IPS DF 19.7 (cell line): ENCODE measurements at places on chromosomes 13 and 19.
A peak's percentile ranks its signal among the peaks of the same experiment; 100 is the strongest.

DNA sequence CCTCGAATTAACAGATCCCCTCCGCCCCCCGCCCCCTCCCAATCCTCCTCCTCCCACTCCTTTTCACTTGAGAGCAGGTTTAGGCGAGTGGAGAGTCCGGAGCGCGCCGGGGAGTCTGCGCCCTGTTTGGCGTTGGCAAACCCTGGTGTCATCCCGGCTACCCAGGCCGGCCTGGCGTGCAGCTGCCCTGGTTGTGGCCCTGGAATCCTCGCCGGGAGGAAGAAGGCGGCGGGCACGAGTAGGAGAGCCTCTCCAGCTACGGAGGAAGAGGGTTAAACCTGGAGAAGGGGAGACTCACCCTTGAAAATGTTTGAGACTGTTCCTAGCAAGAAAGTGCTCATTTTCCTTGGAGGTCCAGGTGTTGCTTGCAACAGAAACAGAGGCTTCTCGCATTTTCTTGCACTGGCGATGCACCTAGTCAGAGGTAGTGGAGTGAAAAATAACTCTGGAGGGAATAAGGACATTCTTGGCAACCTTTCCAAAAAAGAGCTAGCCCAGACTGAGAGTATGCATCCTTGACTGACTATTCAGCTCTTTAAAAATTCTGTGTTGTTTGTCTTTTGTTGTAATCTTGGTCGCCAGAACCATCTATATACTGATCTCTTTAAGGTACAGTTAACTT, 1.3 kb upstream of the SOX21 start:
- no peak for DNase-seq

GRCh38 chr19:55238030-55238429, 9.5 kb upstream of the TMEM86B start:
- no peak for DNase-seq

DNA sequence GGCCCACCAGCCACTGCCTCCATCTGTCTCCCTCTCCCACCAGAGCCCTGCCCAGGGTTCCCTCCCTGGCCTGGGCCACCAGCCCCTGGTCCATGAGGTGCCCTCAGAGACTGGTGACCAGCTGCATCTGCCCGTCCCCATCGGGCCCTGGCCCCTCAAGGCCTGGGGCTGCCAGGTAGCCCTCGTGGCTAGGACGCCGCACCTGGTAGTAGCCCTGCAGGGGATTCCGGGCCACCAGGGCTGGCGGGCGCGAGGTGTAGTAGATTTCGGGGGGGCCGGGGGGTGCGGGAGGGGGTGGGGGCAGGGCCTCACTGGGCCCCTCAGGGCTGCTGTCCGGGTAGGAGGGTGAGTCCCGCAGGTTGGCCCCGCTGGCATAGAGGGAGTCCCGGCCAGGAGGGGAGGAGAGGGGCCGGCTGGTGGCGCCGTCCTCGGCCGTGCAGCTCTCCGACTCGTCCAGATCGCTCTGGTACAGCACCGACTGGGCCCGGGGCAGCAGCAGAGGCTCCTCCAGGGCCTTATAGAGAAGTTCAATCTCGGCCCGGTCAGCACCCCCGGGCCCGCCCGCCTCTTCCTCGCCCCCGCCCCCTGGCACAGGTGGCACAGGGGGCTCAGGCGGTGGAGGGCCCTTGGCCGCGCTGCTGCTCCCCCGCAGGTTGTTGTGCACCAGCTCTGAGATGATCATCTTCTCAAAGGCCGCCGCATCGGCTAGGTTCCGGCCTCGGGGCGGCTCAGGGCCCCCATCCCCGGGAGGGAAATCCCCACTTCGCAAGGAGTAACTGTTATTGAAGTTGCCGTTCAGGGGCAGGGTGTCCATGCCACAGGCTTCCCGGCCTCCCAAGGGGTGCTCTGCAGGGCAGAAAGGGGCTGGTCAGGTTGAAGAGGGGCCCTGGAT, 14.6 kb upstream of the ASF1B start:
- no peak for DNase-seq

GRCh38 chr13:22369840-22370239, 699.0 kb downstream of the FGF9 start:
- DNase-seq: peak; percentile 75

DNA sequence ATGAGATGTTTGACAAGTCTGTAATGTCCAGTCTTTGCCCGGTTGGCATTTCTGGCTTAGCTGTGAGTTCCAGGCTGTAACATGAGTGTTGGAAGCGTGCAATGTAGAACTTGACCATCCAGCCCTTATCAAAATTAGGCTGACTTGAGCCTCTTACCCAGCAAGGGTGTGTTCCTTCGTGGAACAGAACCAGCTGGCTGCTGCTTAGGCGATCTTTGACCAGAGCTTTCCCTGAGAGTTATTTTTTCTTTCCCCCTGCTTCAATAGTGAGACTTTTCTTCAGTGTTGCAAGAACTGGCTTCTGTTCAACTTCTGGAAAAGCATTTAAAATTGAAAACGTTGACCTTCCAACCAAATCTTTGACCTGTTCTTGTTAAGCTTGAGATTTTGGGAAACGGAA, 6.5 kb downstream of the TNFSF13B start:
- no peak for DNase-seq

GRCh38 chr13:23905766-23906165, 8.5 kb upstream of the C1QTNF9B start:
- no peak for DNase-seq
